ENCODE measurements at places on chromosomes 3 and 15.

- no peak for DNase-seq
Observed at GRCh38 chr15:57609805-57610529, 18.3 kb downstream of the MYZAP start.

- DNase-seq = no peak
Observed at GRCh38 chr3:170002231-170002630, 35.6 kb upstream of the GPR160 start.

DNA sequence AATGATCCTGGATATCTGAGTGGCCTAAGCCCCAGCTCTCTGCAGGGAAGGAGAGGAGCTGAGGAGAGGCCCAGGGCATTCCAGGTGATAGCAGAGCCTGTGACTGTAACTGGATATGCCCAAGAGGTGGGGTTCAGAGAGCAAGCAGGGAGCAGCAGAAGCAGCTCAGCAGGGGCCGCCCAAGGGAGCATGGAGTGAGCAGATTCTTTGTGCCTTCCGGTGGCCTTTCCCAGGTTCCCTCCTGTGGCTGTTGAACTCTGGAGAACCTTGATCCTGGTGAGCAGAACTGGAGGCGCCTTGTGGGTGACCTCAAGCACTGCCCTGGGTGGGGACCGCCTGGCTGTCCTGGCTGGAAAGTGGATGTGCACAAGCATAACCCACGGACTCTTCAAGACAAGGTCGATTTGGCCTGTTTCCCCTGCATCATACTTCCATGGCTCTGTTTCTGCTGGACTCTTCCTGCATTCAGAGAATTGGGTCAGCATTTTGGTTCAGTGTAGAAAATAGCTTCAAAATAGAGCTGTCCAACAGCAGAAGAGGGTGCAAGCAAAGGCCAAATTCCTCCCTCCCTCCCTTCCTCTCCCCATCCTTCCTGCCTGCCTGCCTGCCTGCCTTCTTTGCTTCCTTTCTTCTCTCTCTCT is 76.1 kb downstream of the ARNT2 start:
- no peak for DNase-seq

- no peak for DNase-seq
Observed at GRCh38 chr15:69606144-69606543, 153.5 kb downstream of the RPLP1 start.

DNA sequence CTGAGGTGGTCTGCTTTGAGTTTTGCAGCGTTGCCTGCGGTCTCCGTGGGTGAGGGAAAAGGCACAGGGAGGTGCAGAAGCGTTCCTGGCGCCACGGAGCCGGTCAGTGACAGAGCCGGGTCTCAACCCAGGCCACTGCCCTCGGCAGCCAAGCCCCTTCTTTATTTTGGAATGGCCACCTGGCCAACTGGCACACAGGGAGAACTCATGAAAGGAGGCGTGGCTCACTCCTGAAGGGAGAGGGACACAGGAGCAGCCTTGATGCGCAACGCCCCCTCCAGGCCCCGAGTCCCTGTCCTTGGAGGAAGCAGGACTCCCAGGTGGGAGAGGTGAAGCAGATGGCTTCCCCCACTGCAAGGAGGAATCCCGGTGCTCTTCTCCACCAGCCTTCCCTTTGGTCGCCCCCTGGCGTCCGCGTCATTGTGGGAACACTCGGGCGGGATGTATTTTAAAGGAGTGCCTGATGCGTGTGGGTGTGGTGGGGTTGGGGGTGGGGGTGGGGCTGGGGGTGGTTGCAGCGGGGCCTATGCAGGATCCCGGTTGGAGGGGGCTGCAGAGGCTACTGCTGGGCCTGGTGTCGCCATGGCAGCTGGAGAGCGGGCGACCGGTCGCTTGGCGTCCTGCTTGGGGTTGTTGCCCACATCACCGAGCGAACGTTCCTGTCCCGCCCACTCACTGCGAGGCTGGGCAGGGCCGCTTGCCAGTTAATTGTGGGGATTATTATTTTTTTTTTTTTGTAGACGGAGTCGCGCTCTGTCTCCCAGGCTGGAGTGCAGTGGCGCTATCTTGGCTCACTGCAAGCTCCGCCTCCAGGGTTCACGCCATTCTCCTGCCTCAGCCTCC is 32.6 kb downstream of the APBA2 start:
- DNase-seq = no peak

DNA sequence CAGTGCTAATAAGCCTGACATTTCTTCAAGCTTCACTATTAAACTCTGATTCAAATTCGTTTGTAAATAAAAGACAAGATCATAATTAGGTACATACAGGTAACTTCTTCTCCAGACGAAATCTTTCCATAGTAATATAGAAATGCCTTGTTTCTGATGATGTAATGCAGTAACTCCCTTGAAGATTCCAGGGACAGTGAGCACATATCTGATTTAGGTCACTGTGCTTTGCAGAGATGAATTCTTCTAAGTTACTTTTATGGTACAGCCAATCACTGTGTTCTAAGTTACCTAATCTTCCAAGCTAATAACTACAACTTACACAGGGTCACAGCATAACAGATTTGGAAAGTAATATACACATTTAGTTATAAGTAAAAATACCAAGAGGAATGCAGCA is 27.6 kb downstream of the SLC4A7 start:
- DNase-seq = no peak

GRCh38 chr3:45864760-45865519 is 21.4 kb upstream of the CCR9 start:
- DNase-seq = peak; percentile 34

DNA sequence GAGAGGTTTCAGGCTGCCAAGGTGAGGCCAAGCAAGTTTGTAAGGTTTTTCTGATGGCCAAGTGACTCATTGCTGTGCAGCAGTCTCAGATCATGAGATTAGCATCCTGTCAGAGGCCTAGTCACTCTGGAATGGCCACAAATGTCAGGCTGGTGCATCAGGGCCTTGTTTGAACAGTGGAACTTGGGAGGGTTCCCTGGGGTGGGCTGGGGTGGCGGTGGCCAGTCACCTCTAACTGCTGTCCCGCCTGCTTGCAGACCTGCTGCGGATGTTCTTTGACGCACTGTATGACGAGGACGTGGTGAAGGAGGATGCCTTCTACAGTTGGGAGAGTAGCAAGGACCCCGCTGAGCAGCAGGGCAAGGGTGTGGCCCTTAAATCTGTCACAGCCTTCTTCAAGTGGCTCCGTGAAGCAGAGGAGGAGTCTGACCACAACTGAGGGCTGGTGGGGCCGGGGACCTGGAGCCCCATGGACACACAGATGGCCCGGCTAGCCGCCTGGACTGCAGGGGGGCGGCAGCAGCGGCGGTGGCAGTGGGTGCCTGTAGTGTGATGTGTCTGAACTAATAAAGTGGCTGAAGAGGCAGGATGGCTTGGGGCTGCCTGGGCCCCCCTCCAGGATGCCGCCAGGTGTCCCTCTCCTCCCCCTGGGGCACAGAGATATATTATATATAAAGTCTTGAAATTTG is 2.8 kb upstream of the FAM131A start:
- peak; percentile 32 for DNase-seq

GRCh38 chr3:42750834-42751233 is 22.2 kb downstream of the CCDC13 start:
- no peak for DNase-seq

- DNase-seq = peak; percentile 94
Observed at GRCh38 chr3:52455283-52456168, at the start of gene NISCH. Gene NISCH (plus strand): TSS chr3:52455604. CDS start chr3:52455642, 38 bp downstream.

GRCh38 chr3:150736903-150737832 is 25.8 kb downstream of the SIAH2 start:
- peak; percentile 19 for DNase-seq

GRCh38 chr3:172904711-172905373 is 154.3 kb downstream of the ECT2 start:
- no peak for DNase-seq

DNA sequence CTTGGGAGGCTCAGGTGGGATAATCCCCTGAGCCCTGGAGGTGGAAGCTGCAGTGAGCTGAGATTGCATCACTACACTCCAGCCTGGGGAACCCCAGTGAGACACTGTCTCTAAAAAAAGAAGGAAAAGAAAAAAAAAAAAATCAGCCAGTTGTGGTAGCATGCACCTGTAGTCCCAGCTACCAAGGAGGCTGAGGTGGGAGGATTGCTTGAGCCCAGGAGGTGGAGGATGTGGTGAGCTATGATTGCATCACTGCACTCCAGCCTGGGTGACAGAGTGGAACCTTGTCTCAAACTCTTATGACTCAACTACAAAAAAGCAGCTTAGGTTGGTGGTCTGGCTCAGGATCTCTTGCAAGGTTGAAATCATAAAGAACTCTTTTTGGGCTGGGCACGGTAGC is 19.3 kb upstream of the GPX1 start:
- DNase-seq = peak; percentile 5

DNA sequence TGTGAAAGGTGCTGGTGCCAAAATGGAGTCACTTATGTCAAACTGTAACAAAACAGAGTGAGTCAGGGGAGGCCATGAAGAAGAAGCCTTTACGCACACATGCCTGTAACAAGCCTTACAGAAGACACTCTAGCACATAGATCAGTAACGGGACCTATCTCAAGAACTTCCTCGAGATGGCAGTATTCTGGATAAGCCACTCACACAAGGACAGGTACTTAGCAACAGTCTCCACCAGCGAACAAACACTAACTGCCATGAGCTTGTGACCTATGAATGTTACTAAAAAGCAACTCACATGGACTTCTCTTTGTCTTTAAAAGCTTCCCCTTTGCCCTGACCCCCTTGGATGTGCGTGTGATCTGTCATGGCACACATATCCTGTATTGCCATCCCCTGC is 235.1 kb downstream of the CD47 start:
- no peak for DNase-seq

- no peak for DNase-seq
Observed at GRCh38 chr3:127959873-127960272, 44.8 kb downstream of the KBTBD12 start.

GRCh38 chr3:52243791-52244628 is 1.5 kb upstream of the PPM1M start:
- no peak for DNase-seq

DNA sequence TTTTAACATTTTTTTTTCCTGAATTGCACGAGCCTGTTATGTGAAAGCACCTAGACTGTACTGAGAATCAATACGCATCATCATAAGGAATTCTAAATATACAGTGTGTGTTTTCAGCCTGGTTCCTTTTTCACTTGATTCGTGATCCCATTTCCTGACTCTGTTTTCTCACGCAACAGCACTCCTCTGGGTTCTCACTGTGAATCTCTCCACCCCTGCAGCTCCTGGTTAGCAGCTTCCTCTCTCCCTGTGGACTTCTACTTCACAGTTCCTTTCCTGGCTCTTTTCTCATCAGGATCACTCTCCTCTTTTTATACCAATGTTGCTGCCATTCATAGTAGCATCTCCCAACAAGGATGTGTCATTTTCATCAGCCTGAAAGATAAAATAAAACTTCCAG is 297.2 kb downstream of the CADM2 start:
- DNase-seq = no peak

GRCh38 chr15:62068071-62068809 is 1.5 kb downstream of the C2CD4A start:
- no peak for DNase-seq

GRCh38 chr15:33242165-33242564 is 47.7 kb upstream of the FMN1 start:
- no peak for DNase-seq

Data from central memory CD4-positive, alpha-beta T cell (primary cell).